Natural killer cell (primary cell): ENCODE measurements at places on chromosomes 1 and 21. TPM values are rescaled to one million over a fixed set of nuclear protein-coding genes. Genes with fewer than 3 reads are reported as not detected.

DNA sequence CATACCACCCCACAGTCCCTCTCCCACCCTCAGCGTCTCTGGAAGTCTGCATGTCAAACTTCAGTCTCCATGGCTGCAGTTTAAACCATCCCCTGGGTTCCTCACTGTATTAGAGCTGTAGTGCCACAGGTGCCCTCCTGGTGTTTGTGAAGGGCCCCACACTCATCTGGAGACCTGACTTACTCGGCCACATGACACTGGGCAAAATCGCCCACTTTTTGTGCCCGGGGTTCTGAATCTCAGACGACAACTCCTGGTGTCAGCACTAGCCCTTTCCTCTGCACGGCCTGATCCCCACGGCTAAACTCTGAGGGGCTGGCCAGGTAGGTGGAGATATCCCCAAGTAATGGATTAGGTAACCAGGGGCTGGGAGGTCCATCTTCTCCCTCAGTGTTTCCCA, 6.5 kb downstream of the INKA2 start:
- DNase-seq, result no peak
- no peak overlapping the region for H3K4me3 ChIP-seq
- H3K27ac ChIP-seq, result no peak overlapping the region
- no peaks in the 10 kb centered on the region for H3K36me3 ChIP-seq
- H3K4me1 ChIP-seq, result peaks cover 5% of the 10 kb centered on the region
- H3K27me3 ChIP-seq, result peaks cover 12% of the 10 kb centered on the region

DNA sequence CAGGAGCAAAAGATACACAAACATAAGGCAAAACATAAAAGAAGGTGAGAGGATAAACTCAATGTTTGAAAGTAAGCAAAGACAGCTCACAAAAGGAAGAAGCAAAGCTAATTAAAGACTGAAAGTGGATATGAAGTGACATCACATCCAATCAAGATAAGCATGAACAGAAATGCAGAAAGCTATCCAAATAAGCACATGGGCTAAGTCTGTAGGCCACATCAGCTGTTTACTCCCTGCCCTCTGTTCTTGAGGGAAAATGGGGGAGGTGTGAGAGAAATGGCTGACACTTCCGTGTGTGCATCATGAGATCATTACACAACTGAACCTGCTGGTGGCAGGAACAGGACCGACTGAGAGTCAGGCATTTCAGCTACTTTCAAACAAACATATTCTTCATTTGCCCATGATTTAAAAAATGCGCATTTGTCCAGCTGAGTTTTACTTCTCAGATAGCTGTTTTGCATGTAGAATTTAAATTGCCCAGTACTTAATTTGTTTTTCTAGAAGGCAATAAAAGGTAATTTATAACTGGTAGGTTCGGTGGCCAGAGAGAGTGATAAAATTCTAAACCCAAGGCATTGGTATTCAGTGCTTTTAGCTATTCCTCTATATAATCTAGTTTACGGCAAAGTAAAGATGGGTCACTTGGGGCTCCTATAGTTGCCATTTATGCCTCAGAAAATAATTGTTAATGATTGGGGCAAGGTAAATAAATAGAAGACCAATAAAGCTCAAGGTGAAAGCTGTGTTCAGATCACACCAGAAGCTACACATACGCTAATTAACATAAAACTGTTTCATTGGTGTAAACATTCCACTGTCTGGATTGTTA, 27.2 kb upstream of the MAN1A2 start:
- H3K4me1 ChIP-seq, result no peaks in the 10 kb centered on the region
- H3K27ac ChIP-seq, result no peak overlapping the region
- peak; percentile 64 for DNase-seq
- H3K36me3 ChIP-seq, result no peaks in the 10 kb centered on the region

- no peaks in the 10 kb centered on the region for H3K4me1 ChIP-seq
- H3K36me3 ChIP-seq, result no peaks in the 10 kb centered on the region
- no peak overlapping the region for H3K4me3 ChIP-seq
- no peak overlapping the region for H3K27ac ChIP-seq
These were observed 11.0 kb downstream of the DNM3 start for GRCh38 chr1:171852272-171852671.

DNA sequence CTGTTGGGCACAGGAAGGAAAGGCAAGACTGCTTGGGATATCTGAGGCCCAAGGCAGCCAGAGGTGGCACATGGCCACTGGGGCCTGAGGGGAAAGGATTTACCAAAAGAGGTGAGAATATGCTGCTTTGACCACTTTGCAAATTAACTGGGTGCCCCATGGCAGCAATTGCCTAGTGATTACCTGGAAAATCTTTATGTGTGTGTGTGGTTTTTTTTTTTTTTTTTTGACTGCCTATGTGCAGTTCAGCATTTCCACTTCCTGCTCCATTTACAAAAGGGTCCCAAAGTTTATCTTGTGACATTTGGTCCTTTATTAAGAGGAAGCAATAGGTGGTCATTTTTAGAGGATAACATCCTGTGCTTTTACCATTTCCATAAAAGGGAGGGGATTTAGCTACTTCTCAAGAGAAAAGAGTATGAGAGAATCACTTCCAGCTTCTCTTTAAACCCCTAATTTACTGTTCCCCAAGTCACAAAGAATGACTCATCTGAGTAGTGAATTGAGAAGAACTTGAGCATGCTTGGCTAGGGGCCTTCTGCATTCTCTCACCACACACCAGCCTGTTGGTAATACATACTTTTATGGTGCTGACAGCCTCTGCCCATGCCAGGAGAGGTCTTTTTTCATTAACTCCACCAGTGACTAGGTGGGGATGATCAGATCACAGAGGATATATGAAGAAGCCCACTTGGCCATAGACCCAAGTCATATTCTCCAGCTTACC, 52.1 kb downstream of the SYDE2 start:
- H3K4me3 ChIP-seq, result no peak overlapping the region
- no peak for DNase-seq
- H3K4me1 ChIP-seq, result no peaks in the 10 kb centered on the region
- no peaks in the 10 kb centered on the region for H3K27me3 ChIP-seq
- H3K36me3 ChIP-seq, result no peaks in the 10 kb centered on the region

CHRM3 gene
- not detected for total RNA-seq

LYPD8 gene
- total RNA-seq, result not detected
